Esophagus muscularis mucosa (tissue), 4 donors: ENCODE measurements at places on chromosomes 13 and 19. TPM values are rescaled to one million over a fixed set of nuclear protein-coding genes. Genes with fewer than 3 reads are reported as not detected.

GRCh38 chr13:37047846-37048245 lies 11.6 kb downstream of the SUPT20H start:
- H3K27ac ChIP-seq, result no peak overlapping the region
- H3K36me3 ChIP-seq, result peaks cover 24% of the 10 kb centered on the region
- DNase-seq, result no peak
- H3K4me1 ChIP-seq, result no peaks in the 10 kb centered on the region
- no peaks in the 10 kb centered on the region for H3K27me3 ChIP-seq

DNA sequence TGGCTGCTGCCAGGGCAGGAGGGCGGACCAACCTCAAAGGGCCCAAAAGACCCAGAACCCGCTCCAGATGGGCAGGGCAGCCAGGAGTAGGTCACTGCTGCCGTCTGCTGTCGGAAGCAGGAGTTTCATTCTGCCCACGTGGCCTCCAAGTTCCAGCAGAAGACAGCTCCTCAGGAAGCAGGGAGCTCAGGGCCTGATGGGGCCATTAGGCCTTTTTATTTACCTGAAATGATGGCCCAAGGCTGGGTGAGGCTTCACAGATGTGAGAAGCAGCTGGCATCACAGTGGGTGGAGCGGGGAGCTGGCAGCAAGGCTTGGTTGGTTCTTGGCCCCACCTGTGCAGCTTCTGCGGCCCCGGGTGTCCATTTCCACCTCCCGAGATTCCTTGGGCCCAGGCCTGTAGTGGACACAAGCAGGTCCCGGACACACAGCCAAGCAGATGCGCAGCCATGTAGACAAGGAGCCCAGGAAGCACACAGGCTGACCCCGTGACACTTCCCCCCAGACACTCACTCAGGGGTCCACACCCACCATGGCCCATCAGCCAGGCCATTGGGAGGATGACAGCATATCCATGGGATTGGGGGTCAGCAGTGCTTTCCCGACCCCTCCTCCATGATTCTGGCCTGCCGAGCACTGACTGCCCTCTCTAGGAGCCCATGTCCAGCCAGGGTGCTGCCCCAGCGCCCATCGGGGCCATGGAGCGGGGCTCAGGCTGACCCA lies 26.4 kb downstream of the C13orf46 start:
- H3K27ac ChIP-seq, result no peak overlapping the region
- no peaks in the 10 kb centered on the region for H3K36me3 ChIP-seq
- H3K4me3 ChIP-seq, result no peak overlapping the region
- H3K27me3 ChIP-seq, result no peaks in the 10 kb centered on the region

DNA sequence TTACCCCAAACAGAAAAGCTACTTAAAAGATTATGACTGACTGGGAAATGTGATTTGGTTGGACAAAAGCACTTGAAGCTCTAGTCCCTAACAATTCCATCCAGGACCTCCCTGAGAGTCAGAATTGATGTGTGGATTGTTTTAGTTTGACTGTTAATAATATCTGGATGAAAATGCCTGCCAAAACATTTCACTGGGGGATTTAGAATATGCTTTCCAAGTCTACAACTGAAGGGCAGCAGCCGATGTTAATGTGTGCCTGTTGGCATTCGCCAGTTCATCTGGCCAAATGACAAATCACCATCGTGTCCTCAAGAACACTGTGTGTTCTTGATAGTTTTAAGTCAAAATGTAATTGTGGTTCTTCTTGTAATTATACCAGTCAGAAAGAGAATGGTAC lies 76.0 kb upstream of the TSC22D1 start:
- H3K27me3 ChIP-seq, result no peaks in the 10 kb centered on the region
- H3K4me1 ChIP-seq, result peaks cover 13% of the 10 kb centered on the region
- no peak for DNase-seq
- H3K27ac ChIP-seq, result no peak overlapping the region
- H3K4me3 ChIP-seq, result no peak overlapping the region

DNA sequence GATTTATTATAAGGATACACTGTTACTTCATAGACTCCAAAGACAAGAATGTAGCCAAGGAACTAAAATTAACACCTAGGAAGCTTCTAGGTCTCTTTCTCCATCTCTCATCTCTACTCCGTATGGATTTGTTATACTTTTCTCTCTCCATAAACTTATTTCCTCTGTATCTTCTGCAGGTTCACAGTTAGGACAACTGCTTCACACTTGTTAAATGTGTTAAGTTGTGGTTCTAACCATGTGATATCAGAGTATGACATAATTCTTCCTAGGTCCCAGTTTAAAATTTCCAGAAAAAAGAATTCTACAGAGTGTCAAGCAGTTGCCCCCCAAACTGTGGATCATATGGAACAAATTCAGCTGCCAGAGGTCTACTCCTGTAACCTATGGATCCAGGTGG lies 42.3 kb upstream of the GTF2F2 start:
- no peaks in the 10 kb centered on the region for H3K36me3 ChIP-seq
- DNase-seq, result no peak
- H3K4me3 ChIP-seq, result no peak overlapping the region
- no peak overlapping the region for H3K27ac ChIP-seq
- no peaks in the 10 kb centered on the region for H3K27me3 ChIP-seq

DNA sequence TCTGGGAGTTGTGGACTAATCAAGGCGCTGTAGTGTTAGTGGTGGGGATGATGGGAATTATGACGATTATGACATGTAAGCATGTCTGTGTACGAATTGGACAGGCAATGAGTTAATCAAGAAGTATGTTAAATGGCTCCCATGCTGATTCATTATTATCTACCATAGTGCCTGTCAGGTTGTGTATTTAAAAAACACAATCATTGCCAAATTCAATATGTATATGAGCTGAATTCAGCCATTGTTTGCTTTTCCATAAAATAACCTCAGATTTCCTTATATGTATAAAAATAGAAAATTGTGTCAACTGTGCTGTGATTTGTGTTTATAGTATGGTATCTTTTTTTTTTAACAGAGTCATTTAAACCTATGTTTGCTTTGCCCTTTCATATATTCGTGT lies 37.1 kb downstream of the PCCA start:
- H3K27me3 ChIP-seq, result no peaks in the 10 kb centered on the region
- peaks cover 9% of the 10 kb centered on the region for H3K36me3 ChIP-seq
- no peak overlapping the region for H3K4me3 ChIP-seq

DNA sequence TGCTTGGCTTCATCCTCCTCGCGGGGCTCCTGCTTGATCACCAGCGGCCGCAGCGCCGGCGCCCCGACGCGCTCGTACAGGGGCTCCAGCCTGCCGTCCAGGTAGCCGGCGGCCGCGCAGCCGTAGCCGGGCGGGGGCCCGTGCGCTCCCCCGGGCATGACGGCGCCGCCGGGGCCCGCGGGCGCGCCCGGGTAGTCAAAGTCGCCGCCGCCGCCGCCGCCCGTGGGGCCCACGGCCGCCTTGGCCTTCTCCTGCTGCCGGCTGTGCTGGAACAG lies 497 bp downstream of the CEBPA start:
- peak overlapping the region; percentile 81 for H3K27ac ChIP-seq
- DNase-seq, result no peak
- H3K4me3 ChIP-seq, result peak overlapping the region; percentile 74
- peaks cover 46% of the 10 kb centered on the region for H3K4me1 ChIP-seq

- H3K36me3 ChIP-seq, result peaks cover 14% of the 10 kb centered on the region
- H3K4me3 ChIP-seq, result no peak overlapping the region
- H3K4me1 ChIP-seq, result peaks cover 3% of the 10 kb centered on the region
- H3K27me3 ChIP-seq, result no peaks in the 10 kb centered on the region
- DNase-seq, result no peak
These were observed 33.0 kb downstream of the UGGT2 start for GRCh38 chr13:96020155-96020575.

GRCh38 chr13:67935626-67936025 lies 705.5 kb upstream of the PCDH9 start:
- H3K4me1 ChIP-seq, result no peaks in the 10 kb centered on the region
- H3K4me3 ChIP-seq, result no peak overlapping the region
- no peaks in the 10 kb centered on the region for H3K36me3 ChIP-seq
- no peak for DNase-seq
- H3K27ac ChIP-seq, result no peak overlapping the region

DNA sequence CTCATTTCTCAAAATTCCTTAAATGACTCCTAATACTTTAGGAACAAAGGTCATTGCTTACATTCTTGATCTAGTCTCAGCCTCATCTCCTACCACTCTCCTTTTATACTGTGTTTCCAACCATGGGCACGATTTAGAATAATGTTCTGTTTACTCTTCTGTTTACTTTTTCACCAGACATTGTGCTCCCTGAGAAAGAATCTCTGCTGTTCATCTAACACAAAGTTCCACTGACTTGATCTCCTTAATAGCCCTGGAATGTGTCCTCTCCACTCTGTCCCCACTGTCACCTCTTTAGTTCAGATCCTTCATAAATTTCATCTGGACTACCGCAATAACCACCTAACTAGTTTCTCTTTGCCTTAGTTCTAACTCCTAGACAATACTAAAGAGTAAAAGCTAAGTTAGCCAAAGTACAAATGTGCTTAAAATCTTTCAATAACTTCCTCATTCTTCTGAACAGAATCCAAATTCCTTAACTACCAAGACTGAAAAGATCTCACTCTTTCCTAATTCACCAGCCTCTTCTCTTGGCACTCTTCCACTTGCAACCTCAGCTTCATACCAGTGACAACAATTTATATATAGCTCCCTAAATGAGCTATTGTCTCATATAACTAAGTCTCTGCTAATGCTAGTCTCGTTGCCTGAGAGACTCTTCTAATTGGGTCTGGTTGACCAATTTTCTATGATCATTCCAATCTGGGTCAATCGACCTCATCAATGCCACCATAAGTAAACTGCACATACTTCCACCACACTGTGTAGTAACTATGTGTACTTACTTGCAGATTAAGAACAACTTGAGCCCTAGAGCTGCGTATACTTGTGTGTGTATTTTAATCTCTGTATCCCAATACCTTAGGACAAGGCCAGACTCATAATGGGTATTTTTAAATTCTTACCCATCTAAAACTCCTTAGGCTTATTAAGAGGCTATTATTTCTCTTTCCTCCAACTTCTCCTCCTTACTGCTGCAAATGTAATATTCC lies 179.9 kb downstream of the VWA8 start:
- no peak for DNase-seq
- peaks cover 20% of the 10 kb centered on the region for H3K4me1 ChIP-seq
- H3K36me3 ChIP-seq, result no peaks in the 10 kb centered on the region
- H3K27ac ChIP-seq, result peak overlapping the region; percentile 47
- no peak overlapping the region for H3K4me3 ChIP-seq

DNA sequence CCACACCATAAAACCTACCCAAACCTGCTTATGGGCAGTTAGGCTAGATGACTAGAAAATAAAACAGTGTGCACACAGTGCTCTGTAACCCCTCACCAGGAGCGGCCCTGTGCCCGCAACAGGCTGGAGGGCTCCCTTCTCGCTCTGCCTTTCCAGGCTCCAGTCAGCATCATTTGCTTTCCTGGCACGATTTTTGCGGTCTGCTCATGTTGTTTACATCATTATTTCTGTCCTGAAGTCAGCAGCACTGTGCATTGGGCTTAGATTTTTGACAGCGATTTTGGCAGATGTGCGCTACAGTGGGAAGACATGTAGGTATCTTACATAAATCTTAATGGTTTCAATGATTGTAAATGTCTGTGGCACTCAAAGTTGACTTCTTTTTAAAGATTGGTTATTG lies 344.0 kb downstream of the MTUS2 start:
- no peak overlapping the region for H3K4me3 ChIP-seq
- no peaks in the 10 kb centered on the region for H3K36me3 ChIP-seq
- H3K27ac ChIP-seq, result no peak overlapping the region
- no peak for DNase-seq
- H3K4me1 ChIP-seq, result no peaks in the 10 kb centered on the region

DNA sequence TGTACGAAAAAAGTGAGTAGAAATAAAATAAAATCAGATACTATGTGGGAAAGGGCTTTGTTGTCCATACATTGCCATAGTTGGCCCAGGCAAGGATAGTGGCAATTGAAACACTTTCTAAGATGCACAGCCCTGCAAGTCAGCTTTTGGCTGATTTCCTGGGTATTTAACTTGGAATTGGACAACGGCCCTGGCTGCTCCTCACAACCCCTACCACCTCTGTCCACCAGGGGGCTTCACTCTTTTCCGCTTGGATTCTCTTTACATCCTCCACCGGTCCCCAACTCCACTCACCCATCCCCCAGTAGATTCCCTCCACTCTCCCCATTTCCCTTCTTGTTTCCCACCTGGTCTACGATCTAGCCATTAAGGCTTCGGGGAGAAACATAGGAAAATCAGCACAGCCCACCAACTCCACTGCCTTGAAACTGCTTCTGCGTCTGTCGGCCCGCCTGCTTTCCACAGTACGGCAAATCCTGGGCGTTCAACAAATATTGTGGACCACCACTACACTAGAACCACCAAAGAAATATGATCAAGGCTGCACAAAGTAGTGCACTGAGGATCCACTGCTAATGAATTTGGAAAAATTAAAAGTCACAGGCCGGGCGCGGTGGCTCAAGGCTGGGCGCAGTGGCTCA lies 48.6 kb upstream of the GTF3A start:
- H3K36me3 ChIP-seq, result no peaks in the 10 kb centered on the region
- H3K4me3 ChIP-seq, result no peak overlapping the region
- no peak overlapping the region for H3K27ac ChIP-seq
- DNase-seq, result no peak
- H3K4me1 ChIP-seq, result peaks cover 8% of the 10 kb centered on the region
- H3K27me3 ChIP-seq, result no peaks in the 10 kb centered on the region

DNA sequence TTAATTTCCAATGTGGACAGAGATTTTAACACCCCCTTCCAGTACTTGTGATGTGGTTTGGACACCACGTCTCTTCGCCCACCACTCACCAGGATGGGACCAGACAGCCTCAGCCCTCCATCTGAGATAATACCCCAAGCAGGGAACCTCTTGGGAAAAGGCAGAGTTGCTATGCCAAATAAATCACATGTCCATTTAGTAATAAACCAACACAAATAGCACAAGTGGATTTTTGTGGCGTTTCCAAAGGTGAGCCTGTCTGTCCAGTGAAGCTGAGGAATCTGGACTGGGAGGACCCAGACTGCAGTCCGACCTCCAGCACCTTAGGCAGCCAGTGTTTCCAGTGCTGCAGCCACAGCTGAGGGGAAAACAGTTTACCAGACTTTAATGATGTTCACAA lies 34.1 kb upstream of the GAS6 start:
- no peaks in the 10 kb centered on the region for H3K36me3 ChIP-seq
- H3K4me1 ChIP-seq, result peaks cover 15% of the 10 kb centered on the region
- no peaks in the 10 kb centered on the region for H3K27me3 ChIP-seq
- peak overlapping the region; percentile 71 for H3K27ac ChIP-seq

The KCTD4 gene
- total RNA-seq, result not detected

The METTL21C gene
- not detected for total RNA-seq

The ZNF625 gene
- total RNA-seq, result 7.5 TPM

The WDR88 gene
- not detected for total RNA-seq

The ZNF416 gene
- total RNA-seq, result 5.3 TPM

The LMTK3 gene
- total RNA-seq, result 0.42 TPM

The TGFBR3L gene
- 5.4 TPM for total RNA-seq

The PRODH2 gene
- not detected for total RNA-seq

The HSPB6 gene
- 64.4 TPM for total RNA-seq
